Activated naive CD4-positive, alpha-beta T cell (primary cell): ENCODE measurements at places on chromosomes 12 and 14.

GRCh38 chr12:114240288-114240687 is 165.7 kb downstream of the TBX5 start:
- DNase-seq, result no peak

GRCh38 chr14:93286212-93286890 is 46.5 kb downstream of the BTBD7 start:
- DNase-seq, result no peak

DNA sequence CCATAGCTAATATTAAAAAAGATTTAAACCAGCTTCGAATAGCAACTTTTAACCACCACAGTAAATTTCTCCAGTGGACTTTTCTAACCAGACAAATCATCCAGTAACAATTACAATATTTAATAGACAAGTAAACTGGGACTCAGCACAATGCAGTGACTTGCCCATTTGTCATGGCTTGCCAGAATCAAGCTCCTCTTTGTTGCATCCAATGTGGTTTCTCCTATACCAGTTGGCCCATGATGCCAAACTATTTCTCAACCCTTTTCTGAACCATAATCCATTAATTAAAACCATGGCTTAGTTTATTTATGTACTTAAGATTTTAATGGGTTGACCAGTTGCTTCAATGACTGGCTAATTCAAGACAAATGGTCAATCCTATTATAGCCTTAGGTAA is 64.4 kb downstream of the DIO2 start:
- DNase-seq, result no peak

DNA sequence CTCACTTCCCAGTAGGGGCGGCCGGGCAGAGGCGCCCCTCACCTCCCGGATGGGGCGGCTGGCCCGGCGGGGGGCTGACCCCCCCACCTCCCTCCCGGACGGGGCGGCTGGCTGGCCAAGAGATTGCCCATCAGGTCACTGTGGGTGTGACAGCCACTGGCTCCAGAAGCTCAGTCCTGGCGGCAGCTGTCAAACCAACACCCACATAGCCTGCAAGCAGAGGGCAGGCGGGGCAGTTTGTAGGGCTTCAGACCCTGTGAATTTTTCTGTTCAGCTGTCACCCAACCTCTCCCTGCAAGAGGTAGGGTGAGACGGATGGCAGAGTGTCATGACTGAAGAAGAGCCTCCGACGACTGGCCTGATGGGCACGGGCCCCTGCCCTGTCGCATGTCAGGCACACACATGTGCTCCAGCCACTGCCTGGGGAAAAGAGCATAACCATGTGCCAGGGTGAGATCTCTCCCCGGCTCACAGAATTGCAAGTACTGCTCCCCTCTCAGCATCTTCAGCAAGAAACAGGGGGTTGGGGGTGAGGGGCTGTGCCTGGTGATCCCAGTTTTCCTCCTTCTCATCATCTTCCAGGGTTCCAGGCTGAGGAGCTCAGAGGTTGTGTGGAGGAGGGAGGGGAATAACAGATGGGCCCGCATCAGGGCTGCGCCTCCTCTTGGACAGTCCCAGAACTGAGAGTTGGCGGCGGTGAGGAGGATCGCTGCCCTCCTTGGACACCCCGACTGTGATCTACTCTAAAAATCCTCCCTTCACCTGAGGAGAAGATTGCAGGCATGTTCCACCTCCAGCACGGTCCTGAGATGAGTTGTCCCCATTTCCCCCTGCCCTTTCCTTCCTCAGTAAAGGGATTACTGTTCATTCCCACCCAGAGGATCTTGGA is 11.2 kb upstream of the PRPH start:
- DNase-seq, result no peak

DNA sequence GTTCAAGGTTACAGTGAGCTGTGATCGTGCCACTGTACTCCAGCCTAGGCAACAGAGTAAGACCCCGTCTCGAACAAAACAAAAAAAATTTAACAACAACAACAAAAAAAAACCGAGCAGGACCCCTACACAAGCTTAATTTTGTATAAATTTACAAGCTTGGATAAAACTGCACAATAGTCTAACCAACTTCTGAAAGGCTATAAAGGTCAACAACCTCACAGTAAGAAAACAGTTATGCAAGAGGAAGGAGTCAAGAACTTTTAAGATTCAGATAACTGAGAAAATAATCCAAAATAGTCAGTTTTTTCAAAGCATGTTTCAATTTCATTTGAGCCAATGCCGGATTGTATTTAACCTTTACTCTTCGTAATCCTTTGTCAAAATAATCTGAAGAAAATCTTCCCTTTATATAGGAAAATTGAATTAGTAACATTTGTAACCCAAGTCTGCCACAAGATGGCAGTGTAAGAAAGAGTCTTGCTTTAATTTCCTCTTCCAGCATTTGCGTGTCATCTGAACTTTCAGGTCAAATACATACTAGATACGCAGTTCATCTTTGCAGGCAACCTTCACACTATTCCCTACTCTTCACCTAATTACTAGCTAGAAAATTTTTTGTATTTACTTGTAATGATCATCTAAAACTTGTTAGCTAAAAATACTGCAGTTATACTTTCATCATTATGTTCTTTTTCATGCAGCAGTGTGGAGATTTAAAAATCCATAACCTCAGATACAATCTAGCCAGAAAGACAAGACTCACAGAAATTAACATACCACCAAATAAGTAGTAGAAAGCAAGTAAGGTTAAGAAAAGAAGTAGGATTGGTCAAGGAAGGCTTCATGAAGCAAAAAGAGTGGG is 5.8 kb downstream of the CCNB1IP1 start:
- DNase-seq, result no peak

GRCh38 chr12:117158096-117158495 is 32.2 kb downstream of the FBXO21 start:
- no peak for DNase-seq

DNA sequence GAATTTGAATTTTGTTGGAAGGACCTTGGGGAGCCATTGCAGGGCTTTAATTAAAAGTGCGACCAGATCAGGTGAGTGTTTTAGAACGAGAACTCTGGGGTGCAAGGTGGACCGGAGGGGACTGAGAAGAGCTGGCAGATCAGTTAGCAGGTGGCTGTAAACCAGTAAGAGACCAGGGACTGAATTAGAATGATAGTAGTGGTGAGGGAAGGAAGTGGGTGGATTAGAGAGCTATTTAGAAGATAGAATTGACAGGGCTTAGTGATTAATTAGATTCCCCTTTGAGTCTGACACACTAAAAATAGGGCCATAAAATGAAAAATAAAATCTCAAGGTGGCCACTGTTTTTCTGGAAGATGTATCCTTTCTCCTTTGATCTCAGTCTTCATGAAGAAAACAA is 44.8 kb downstream of the PLXNC1 start:
- DNase-seq, result no peak

- no peak for DNase-seq
Observed at GRCh38 chr14:26217778-26218177, 380.1 kb downstream of the NOVA1 start.

DNA sequence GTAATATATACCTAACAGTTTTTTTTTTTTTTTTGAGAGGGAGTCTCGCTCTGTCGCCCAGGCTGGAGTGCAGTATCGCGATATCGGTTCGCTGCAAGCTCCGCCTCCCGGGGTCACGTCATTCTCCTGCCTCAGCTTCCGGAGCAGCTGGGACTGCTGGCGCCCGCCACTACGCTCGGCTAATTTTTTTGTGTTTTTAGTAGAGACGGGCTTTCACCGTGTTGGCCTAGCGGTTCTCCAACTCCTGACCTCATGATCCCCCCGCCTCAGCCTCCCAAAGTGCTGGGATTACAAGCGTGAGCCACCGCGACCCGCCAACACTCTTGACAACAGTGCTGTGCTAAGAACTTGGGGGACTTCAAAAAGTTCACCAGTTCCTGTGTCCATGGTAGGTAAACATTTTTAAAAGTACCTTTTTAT is 63.5 kb downstream of the FOXG1 start:
- no peak for DNase-seq

GRCh38 chr14:38762845-38763244 is 340.2 kb downstream of the SEC23A start:
- no peak for DNase-seq

- DNase-seq, result no peak
Observed at GRCh38 chr12:47611906-47612305, 93.9 kb downstream of the RPAP3 start.

DNA sequence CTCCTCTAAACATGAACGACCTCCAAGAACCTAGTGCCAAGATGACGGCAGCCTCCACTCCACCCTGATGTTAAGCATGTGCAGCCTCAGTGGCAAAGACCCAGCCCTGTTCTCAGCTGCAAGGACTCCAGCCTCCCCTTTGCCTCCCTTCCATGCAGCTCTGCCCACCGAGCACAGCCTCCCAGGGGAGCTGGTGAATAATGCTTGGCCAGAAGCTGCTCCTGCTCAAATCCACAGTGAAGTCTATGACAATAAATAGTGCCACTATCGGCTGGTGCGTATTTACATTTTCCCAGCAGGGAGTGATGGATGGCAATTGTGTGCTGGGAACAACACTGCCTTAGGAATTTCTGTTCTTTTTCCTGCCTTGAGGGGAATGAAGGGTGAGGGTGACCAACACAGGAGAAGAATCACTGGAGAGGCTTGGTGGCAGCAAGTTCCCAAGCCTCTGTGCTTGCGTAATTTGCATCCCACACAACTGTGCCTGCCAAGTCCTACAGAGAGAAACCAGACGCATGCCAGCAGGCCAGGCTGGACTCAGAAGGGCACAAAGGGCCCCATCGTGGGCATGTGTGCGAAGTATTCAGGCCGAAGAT is 29.9 kb upstream of the TC2N start:
- no peak for DNase-seq

DNA sequence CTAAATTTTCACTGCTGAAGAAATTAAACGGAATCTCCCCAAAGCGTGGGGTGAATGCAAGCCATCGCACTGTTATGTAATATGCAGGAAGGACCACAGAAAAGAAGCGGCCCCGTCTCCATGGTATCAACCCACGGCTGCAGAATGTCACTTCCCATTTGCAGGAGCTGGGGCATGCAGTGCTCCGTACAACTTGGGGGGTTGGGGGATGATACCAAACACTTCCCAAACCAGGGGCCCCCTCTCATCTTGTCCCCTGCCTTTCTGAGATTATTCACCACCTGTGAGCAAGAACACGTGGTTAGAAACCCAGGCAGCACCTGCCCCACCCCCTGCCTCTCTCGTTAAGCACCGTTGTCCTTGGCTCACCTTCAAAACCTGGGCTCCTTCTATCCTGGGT is 505.1 kb upstream of the TMEM132C start:
- no peak for DNase-seq

GRCh38 chr12:109765446-109765810 is 51.8 kb downstream of the FAM222A start:
- no peak for DNase-seq

GRCh38 chr12:52969828-52970569 is 21.1 kb downstream of the KRT18 start:
- no peak for DNase-seq

GRCh38 chr14:65007202-65007601 is 20.5 kb downstream of the FNTB start:
- DNase-seq, result no peak

- peak; percentile 41 for DNase-seq
Observed at GRCh38 chr12:121773011-121773777, 20.3 kb downstream of the RHOF start.

DNA sequence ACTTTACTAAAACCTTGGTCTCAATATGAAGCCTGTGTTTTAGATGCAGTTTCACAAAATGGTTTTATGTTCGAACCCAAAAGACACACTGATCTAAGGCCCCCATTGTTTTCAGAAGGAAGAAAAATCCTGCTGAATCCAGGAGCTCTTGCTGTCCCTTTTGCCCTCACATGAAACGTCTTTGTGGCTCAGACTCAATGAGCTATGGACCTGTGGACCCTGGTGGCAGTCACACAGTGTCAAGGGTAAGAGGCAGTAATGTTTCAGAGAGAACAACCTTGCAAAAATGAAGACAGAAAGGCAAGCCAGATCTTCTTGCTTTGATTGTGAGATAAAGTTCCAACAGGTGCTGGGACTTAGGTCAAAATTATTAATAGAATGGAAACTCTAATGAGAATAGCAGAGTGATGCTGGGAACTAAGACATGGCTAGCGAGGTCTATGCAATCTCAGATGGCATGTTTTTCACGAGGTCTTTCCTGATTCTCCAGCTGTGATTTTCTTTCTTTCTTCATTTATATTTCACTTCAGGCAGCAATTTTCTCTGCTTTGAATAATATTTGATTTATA is 164.9 kb upstream of the SLC38A2 start:
- DNase-seq, result no peak

DNA sequence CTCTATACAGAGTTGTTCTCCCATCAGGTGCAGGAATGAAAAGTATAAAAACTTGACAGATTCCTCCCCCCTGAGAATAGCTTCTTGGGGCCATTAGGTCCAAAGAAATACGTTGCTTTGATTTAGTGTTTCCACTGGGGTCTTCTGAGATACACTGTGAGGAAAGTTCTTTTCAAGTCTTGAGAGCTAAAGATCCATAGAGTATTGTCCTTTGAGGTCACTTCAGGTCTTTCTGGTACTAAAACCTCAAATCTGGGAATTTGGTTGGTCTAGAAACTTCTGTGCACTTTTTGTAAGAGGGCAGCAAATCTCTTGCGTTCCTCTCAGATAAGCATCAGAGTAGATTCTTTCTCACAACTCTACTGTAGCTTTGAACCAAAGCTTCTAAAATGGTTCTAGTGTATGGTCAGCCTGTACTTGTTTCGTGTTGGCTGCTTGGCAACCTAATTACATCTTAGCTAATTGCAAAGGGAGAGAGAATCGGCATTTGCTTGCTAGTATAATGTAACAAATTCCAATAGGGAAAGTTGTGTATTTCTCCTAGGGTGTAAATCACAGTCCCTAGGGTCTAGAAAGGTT is 10.0 kb downstream of the SRSF5 start:
- no peak for DNase-seq

DNA sequence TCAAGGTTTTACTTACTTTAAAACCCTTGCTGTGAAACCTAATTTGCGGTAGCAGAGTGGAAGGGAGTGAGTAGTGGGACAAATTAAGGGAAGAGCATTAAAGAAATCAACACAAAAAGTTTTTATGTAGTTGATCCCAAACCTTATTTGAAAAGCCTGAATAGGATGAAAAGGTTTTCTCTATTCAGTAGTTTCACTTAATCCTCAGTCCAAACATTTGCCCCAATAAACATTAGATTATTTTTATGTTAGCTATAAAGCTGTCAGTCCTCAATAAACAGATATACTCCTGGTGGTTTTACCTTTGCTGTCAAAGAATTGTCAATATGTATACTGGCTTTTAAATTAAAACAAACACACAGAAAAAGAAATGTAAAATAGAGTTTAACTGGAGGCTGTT is 136.0 kb downstream of the PAX9 start:
- no peak for DNase-seq

- no peak for DNase-seq
Observed at GRCh38 chr12:106081606-106082005, 57.1 kb downstream of the NUAK1 start.

GRCh38 chr12:123142518-123142840 is 8.4 kb downstream of the PITPNM2 start:
- DNase-seq, result no peak
